Mammary epithelial cell (primary cell): ENCODE measurements at places on chromosomes 4 and X.

GRCh38 chr4:70737006-70737405, 15.2 kb downstream of the RUFY3 start:
- no peak for DNase-seq

DNA sequence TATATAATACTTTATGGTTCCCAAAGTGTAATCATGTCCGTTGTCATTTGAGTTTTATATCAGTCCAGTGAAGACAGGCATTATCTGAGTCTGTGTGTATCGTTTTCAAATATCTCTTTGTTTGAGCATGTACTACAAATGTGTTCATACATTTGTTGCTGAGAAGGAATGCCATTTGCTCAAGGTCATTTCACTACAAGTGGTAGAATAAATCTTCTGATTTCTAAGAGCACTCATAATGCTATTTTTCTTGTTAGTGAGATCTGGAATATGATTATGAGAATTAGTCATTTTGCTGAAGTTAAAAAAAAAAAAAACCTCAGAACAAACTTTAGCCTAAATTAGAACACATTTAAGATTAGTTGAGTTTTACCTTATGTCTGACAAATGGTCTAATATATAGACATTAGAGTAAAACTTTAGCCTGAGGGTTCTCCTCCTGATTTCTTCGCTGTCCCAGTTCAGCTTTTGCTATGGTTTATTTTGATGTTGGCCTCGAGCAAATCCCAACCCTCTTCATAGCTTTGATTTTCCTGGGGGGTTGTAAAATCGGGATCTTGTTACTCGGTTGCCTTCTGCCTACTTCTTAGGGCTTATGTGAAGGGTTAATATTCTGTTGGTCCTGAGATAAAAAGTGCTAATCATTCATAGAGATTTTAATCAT, 87.1 kb downstream of the TMEM131L start:
- DNase-seq: no peak

DNA sequence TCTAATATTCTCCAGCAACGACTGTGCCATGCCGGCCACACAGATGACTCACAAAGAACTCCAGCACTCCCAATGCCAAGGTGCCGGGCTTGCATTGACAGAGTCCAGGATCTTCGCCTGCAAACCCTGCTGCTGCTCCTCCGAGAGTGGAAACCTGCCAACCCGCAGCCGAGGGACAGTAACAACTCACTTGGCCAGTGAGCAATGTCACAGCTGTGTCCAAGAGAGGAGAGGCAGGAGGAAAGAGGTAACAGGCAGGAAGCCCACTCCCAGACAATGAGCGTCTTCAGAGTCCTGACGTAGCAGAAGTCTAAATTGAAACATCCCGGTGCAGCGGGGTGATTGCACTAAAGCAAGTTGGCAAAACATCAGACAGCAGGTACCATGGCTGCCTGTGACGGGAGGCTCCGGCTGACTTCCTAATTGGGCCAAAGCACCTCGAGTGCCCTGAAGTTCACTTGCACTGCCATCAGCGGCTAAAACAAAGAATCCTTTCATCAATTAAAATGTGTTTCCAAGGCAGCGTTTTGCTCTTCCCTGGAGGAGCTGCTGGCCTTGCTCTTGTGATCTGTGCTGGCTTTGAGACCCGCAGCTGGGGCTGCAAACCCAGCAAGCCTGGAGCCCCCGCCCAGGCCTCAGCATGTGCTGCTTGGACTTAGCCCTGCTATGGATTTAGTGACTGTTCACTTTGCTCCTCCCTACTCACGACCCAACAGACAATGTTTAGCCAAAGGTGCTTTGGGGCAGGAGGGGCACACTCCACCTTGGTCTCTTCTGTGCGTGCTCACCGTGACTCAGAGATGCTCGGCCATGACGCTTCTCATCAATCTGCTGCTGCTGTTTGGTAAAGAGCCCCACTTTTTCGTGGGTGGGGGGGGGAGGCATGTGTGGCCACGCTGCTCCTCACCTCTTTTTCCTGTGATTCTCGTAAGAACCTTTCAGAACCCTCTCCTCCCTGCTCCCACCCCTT, 36.5 kb downstream of the DCTD start:
- DNase-seq: peak; percentile 65

DNA sequence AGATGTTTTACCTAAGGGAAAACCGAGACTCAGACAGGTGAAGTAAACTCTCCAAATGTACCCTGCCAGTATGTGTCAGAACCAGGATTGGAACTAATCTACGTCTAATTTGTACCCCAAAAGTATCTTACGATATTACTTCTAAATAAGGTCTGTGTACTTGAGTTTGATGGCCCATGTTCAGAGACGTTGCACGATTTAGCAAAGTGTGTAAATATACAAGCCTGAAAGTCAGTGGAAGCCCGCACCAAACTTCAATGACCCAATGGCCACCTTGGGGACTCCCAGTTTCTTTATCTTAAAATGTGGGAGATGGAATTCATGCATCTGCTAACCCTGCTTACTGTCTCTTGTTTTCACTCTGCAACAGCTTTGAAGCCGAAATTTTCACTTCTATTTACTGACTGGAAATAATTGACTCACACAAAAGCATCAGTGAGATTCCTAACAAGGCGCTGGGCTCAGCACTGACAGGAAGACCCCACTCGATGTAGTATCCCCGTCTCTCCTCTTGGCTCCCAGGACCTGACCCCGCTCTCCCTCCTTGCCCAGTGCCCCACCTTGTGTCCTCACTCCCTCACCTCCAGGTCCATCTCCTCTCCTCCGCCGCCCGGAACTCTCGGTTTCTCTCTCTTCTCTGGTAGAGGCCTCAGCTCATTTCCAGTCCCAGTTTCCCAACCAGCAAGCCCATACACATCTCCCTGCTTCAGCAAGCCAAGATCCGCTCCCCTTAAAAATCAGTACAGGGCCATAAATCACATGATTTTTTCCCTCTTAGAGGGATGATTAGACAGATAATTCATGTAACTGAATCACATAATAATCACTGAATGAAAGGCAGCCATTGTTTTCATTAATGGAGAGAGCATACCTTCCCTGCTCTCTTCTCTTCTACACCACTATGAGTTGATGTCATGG, 42.8 kb downstream of the ENPP6 start:
- peak; percentile 14 for DNase-seq

DNA sequence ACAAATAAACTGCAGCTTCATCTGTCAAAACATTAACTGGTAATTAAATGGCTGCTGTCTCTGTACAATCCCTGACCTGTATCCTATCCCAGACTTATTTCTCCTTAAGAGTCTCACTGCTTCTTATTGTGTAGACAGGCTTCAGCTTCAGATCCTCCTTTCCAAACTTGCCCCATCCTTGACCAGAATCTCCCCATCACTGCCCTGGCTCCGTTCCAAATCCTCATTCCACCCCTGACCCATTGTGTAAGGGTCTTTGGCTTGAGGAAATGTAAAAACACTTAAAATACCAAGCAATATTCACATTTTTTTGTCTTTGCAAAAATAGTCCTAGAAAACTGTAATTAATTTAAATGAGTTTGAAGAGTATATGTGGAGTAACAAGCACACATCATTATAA, 152.6 kb upstream of the VEGFC start:
- DNase-seq: no peak

DNA sequence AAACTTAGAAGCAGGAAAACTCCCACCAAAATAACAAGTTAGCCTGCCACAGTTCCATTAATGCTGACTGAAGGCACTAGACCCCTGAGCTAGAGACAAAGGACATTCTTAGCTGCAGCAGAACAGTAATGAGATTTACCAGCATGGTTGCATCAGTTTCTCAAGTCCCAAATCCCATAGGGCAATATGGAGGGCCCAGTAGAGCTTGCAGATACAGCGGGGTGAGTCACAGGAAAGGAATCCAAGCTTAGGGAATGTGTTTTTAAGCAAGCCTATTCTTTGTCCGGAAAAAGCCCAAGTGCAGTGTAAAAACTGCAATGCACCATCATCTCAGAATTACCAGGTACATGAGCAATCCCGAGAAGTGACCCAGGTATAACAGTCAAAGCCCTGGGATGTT, 51.3 kb upstream of the EXOC1L start:
- DNase-seq: peak; percentile 35

DNA sequence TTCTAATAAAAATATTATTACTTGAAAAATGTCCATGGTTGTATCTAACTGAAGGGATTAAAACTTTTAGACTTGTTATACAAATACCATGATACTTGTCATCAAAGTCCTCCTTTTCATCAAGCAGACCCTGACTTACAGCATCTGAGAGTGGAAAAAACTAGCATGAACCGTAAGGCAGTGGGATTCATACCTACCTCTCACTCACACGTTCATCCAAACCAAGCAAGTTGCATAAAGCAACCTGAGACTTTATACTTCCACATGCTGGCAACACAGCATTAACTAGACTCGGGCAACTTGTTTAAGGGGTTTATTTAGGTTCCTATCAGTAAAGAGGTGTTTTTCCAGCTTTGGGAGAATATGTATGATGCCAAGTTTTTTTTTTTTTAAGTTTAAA, 22.6 kb upstream of the TLR7 start:
- DNase-seq: no peak
